ENCODE measurements at places on chromosomes 2 and 18.

- no peak for DNase-seq
Observed at GRCh38 chr2:229564300-229564907, 150.0 kb downstream of the DNER start.

GRCh38 chr2:74297391-74297790 lies 45.8 kb downstream of the SLC4A5 start:
- DNase-seq: no peak

- DNase-seq: no peak
Observed at GRCh38 chr2:216039918-216040317, 26.6 kb upstream of the MREG start.

GRCh38 chr2:67798541-67799160 lies 264.2 kb downstream of the C1D start:
- no peak for DNase-seq

- no peak for DNase-seq
Observed at GRCh38 chr18:70330887-70331286, 42.0 kb downstream of the SOCS6 start.

DNA sequence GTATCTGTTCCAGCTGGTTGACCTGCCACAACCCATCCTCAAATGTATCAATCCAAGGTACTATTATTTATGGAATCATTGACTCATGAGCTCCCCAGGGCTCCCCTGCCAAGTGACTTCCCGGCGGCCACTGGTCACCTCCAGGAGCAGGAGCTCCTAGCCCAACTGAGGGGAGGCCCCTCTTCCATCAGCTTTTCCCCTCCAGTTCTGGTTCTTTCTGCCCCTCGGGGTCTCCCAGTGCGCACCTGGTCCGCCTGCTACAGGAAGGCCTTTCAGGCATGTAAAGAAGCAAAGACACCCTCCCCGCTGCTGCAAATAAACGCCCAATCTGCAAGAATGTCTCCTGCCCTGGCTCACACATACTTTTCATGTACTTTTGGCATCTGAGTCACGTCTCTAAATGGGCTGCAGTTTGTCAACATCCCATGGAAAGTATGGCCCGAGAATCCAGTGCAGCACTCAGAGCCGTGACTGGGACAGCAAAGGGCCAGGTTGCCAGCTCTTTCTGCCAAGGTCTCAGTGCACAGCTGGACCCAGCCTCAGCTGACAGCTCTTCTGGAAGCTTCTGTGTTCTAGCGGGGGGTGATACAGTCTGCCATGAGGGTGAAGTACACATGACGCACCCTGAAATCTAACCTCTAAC lies 41.4 kb downstream of the KLHL29 start:
- DNase-seq: peak; percentile 67

GRCh38 chr2:126359494-126359893 lies 296.5 kb upstream of the GYPC start:
- DNase-seq: no peak

DNA sequence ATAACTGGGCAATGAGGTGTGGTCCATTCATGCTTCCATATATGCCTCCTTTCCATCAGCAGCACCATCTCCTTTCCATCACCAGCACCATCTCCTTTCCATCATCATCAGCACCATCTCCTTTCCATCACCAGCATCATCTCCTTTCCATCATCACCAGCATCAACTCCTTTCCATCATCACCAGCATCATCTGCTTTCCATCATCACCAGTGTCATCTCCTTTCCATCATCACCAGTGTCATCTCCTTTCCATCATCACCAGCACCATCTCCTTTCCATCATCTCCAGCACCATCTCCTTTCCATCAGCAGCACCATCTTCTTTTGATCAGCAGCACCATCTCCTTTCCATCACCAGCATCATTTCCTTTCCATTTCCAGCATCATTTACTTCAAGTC lies 297.5 kb upstream of the SPHKAP start:
- no peak for DNase-seq

DNA sequence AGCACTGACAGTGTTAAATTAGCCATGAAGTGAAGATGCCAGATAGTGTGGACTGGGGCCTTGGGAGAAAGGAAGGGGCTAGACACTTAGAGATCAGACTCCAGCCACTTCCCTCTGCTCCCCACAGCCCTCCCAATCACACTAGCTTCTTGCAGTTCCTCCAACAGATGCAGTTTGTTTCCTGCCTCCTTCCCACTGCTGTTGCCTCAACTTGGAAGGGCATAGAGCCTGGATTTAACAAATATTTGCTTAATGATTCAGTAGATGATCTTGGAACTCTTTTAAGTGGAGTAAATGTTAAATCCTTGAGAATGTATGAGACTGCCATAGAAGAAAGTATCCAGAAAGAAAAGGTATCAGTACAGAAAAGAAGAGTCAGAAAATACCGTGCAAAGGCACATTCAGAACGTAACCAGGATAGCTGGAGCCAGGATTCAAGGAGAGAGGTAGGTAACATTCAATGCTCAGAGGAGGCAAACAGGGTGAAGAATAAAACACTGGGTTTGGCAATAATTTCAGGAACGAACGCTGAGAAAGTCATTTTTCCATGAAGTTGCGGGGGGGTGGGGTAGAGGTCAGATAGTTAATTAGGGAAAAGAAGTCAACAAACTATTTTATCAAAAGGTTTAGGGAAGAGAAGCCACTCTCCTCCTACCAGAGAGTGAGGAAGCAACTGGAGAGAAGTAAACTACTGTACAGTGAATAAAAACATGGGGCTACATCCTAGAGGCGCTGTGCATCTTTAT lies 1.3 kb upstream of the BZW1 start:
- DNase-seq: no peak

- peak; percentile 73 for DNase-seq
Observed at GRCh38 chr2:238487134-238487533, 60.4 kb downstream of the ASB1 start.

- DNase-seq: peak; percentile 63
Observed at GRCh38 chr2:205976120-205976814, 109.7 kb downstream of the INO80D start.

DNA sequence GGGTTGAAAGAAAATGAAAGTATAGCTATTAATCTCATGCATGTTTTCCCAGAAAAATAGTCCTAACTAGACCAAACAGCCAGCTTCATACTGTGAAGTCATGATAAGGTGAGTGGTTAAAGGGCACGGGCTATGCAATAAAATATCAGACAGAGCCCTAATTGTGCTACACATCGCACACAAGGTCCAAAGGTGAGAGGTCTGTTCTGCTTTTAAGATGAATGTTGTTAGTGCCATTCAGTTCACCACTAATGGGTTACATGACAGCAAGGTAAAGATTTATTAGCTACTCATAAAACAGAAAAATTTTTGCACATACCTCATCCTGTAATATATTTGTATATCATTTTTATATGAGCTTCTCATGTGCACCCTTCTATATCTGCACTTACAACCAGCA lies 105.0 kb upstream of the STK17B start:
- DNase-seq: no peak

- DNase-seq: no peak
Observed at GRCh38 chr2:208311954-208312353, 45.9 kb downstream of the PIKFYVE start.

DNA sequence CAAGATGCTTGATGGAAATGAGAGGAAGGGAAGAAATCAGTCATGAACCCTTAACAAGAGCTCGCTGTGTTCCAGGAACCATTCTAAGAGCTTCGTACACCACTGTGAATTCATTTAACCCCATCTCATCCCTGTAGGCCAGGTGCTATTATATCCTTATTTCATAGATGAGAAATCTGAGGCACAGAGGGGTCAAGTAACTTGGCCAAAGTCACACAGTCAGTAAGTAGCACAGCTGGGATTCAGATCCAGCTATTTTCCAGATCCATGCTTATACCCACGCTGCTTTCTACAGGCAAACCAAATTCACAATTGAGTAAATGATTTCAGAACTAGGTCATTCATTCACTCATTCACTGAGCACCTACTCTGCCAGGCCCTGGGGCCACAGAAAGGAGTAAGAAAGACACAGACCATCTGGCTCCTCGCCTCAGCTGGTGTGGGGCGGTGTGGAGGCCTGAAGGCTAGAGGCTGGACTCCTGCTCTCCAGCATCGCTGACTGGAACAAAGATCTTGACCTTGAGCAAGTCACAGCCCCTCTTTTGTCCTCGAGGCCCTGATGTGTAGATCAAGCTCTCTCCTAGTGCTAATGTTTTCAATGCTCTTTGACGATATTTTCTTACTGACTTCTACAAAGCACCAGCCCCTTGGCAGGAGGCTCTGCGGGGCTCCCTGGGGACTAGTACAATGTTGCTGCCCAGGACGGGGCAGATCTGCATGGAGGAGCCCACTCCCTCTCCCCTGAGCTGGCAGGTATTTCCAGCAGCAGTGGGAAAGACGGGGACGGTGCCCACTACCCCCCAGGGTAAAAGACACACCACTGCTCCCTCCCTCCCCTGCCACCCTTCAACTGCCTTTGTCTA lies 26.5 kb downstream of the STEAP3 start:
- no peak for DNase-seq

DNA sequence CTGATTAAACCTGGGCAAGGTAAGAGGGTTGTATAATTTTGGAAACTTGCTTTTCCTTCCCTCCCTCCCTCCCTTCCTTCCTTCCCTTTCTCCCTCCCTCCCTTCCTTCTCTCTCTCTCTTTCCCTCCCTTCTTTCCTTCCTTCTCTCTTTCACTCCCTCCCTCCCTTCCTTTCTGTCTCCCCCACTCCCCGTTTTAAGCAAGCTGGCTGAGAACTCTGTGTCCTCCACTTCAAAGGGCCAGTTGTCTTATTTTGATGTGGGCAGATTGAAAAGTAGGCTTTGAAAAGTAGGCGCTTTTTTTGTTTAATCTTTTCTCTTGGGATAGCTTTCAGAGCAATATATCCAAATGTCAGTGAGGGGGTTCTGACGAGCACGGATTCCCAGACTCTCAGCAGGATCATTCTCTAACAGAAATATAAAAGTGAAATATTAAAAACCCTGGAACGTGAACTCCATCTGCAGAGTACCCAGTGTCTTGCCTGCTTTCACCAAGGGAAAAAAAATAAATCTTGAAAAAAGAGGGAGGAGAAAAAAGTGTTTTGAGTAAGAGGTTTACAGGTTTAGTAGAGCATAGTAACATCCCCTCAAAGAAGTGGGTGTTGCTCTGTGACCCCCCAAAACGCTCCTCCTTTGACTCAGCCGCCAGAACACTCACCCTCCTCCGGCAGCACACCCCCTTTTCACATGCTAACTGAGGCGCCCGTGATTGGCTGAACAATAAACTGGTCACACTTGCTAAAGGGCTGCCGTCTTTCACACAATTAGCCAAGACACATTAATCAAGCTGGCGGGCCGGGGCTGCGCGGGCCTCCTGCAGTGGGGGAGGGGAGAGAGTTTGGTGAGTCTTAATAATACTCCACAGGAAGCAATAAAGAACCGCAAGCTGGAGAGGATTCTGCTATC lies 52.2 kb downstream of the CDK15 start:
- no peak for DNase-seq

GRCh38 chr2:69011611-69012157 lies 1.3 kb upstream of the ANTXR1 start:
- no peak for DNase-seq

GRCh38 chr18:32577561-32577960 lies 106.9 kb upstream of the GAREM1 start:
- no peak for DNase-seq

DNA sequence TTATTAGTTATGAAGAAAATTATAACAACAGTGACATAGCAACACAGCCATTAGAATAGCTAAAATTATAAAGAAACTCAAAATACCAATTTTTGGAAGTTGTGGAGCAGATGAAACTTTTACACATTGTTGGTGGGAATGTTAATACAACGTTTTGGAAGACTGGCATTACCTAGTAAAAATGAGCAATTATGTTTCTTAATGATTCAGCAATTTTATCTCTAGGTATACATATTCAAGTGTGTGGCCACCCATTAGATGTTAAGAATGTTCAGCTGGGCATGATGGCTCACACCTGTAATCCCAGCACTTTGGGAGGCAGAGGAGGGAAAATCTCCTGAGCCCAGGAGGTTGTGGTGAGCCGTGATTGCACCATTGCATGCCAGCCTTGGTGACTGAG lies 78.8 kb downstream of the INSIG2 start:
- DNase-seq: no peak

- DNase-seq: no peak
Observed at GRCh38 chr18:72174972-72175649, 369.0 kb downstream of the CBLN2 start.

DNA sequence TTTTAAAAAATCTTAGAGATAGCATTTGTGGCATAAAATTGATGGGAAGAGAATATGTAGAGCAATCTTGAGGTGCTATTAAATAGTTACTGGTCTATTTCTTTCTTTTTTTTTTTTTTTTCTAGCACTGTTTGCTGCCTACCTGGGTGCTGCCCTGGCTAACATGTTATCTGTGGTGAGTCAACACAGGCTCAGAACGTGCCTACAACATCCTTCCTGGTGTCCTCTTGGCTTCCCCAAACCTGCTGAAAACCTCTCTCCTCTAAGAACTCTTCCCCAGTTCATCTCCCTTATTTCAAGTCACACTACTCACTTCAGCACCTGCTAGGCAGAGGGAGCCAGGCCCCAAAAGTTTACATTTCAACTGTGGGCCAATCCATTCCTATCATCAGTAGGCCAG lies 45.1 kb upstream of the SLC14A1 start:
- no peak for DNase-seq

- no peak for DNase-seq
Observed at GRCh38 chr18:62569081-62569655, 46.3 kb downstream of the ZCCHC2 start.

DNA sequence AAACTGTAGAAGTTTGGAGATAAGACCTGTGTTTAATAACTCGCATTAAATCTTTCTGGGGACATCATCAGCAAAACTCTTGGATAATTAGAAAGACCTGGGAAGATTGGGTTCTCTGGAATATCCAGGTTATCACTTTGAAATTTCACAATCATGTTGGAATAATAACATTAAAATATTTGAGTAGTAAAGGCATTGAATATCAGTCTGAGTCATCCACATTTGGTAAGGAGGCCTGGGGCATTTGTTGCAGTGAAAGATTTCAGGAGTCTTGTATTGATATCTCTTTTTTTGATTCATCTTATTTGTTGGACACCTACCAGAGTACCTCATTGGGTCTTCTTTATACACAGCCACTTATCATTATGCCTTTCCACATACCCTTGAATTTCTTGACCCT lies 95.9 kb downstream of the EPB41L5 start:
- no peak for DNase-seq

- no peak for DNase-seq
Observed at GRCh38 chr2:186027922-186028321, 289.3 kb downstream of the FSIP2 start.

DNA sequence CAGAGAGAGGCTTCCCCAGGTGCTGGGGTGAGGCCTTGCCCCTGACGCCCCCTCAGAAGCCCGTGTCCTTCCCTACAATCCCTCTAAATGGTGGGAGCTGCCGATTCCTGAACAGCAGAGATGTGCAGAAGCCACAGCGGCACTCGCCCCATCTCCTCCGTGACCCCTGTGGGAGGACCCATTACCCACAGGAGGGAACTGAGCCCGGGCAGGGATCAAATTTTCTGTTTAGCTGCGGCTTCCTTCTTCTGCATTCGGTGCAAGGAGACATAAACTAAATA lies 181.2 kb upstream of the RAB6C start:
- DNase-seq: no peak

GRCh38 chr18:809985-810642 lies 1.9 kb downstream of the YES1 start:
- DNase-seq: no peak

DNA sequence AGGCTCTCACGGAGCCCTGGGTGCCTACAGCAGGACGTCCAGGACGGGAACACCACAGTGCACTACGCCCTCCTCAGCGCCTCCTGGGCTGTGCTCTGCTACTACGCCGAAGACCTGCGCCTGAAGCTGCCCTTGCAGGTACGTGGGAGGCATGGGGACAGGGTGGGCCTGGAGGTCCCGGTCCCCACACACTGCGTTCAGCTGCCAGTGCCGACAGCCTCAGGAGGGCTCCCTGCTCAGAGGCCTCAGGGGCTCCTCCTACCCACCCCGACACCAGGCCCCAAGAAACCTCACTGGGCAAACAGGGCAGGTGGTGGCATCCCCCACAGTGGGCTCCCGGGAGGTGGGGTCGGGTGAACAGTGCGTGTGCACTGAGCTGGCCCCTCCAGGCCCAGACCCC lies 10.8 kb downstream of the ANO7 start:
- DNase-seq: no peak

Measured in osteocyte (in vitro differentiated cells).